ENCODE measurements at places on chromosomes 1 and 21.

- DNase-seq: no peak
Measured at GRCh38 chr1:31108861-31109260, 43.3 kb upstream of the PUM1 start.

DNA sequence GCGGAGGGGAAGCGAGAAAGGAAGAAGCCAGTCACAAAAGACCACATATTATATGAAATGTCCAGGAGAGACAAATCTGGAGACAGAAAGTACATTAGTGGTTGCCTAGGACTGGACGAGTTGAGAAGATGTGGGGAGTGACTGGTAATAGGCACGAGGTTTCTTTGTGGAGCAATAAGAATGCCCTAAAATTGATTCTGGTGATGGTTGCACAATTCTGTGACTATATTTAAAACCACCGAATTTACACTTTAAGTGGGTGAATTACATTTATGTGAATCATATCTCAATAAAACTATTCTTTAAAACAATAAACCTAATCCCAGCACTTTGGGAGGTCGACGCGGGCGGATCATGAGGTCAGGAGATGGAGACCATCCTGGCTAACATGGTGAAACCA is 63.1 kb downstream of the ZNF281 start:
- no peak for DNase-seq

DNA sequence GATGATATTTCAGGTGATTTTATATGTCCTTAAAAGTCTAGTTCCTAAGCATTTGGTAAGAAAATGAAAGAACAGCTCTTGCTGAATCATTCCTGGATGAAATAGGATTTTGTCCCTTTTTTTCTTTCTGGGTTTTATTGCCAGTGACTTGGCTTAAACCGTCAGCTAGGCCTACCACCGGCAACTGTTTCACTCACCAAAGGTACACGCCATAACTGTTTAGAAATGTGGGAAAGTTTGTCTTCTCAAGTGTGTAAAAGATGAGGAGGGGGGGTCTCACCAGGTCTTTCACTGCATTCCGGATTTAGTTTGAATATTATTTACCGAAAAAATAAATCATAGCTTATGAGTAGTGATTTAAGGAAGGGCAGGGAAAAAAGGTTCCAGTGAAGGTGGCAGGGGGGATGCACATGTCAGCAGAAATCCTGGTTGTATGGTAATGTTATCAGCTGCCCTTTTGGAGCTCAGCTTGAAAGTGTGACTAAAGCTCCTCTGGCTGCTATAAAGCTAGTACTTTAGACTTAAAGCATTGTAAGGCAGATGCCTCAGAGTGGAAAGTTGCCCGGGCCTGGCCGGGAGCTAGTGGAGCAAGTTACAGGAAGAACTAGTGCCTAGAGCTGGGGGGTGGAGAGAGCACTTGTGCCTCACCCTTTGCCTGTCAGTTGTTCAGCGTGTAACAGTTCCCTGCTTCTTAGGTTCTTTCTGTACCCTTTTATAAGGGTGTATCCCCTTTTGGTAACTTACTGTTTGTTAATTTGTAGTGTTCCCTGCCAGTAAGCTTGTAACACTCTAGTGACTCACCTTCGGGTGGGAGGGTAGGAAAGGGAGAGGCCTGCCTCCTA is 3.1 kb downstream of the ATP1A1 start:
- DNase-seq: no peak

DNA sequence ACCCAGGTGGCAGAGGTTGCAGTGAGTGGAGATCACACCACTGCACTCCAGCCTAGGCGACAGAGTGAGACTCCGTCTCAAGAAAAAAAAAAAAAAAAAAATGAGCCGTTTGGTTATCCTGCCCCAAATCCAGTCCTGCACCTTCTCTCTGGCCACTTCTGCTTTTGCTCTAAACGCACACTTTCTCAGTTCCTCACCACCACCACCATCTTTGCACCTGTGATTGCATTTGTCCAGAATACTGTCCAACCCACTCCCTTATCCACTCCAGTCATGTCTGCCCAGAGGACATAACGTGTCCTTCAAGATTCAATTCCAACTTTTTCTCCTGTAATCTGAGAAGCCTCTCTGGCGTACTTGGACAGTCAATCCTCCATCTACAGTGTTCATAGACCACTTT is 2.2 kb upstream of the NEK2 start:
- no peak for DNase-seq

- no peak for DNase-seq
Measured at GRCh38 chr1:196207612-196208217, 400.5 kb downstream of the KCNT2 start.
